SIG-M5 (cell line): ENCODE measurements at places on chromosomes 3 and 15.

GRCh38 chr3:177811835-177812234 is 614.6 kb upstream of the TBL1XR1 start:
- no peak for DNase-seq

- DNase-seq = no peak
These were observed 45.7 kb upstream of the VGLL3 start for GRCh38 chr3:87036671-87037070.

- DNase-seq = no peak
These were observed 109.4 kb upstream of the AGTR1 start for GRCh38 chr3:148588291-148588690.

GRCh38 chr3:126147932-126148683 is 32.3 kb downstream of the ALDH1L1 start:
- DNase-seq = no peak

- DNase-seq = no peak
These were observed 1.9 kb downstream of the TF start for GRCh38 chr3:133747907-133748639.

GRCh38 chr3:35789042-35789831 is 149.9 kb downstream of the ARPP21 start:
- no peak for DNase-seq

DNA sequence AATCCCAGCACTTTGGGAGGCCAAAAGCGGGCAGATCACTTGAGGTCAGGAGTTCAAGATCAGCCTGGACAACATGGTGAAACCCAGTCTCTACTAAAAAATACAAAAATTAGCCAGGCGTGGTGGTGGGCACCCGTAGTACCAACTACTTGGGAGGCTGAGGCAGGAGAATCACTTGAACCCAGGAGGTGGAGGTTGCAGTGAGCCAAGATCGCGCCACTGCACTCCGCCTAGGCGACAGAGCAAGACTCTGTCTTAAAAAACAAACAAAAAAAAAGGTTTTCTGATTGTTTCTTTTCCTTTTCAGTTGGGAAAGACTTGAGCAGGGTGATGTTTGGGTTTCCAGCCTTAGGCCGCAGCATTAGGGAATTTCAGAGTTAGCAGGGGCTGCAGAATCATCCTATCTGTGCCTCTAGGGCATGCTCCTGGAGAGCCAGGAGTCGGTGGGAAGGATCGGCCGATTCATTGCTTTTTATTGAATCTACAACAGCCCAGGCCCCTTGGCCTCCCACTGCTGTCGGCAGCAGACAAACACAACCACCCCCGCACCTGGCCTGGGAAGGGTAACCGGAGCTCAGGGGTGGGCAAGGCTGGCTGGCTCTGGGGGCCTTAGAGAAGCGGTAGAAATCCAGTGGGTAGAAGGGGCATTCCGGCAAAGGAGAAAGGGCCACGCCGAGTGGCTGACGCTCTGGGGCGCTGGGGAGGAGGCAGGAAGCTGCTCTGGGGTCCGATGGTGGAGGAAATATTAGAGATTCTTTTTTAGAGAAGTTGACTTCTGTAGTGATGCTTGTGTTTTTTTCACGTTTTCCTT is 6.3 kb downstream of the CHAC1 start:
- no peak for DNase-seq

DNA sequence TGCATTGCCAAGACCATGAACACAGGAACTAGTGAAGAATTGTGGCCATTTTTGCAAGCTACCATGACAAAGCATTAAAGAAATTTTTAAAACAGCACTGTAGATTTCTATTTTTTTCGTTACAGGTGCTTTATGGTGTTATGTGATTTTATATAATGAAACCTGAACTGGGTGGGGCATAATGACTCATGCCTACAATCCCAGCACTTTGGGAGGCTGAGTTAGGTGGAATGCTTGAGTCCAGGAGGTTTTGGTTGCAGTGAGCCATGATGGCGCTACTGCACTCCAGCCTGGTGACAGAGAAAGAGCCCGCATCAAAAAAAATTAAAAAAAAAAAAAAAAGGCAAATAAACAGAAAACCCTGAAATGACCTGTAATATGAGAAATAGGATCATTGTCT is 846.7 kb downstream of the EPHA3 start:
- no peak for DNase-seq

DNA sequence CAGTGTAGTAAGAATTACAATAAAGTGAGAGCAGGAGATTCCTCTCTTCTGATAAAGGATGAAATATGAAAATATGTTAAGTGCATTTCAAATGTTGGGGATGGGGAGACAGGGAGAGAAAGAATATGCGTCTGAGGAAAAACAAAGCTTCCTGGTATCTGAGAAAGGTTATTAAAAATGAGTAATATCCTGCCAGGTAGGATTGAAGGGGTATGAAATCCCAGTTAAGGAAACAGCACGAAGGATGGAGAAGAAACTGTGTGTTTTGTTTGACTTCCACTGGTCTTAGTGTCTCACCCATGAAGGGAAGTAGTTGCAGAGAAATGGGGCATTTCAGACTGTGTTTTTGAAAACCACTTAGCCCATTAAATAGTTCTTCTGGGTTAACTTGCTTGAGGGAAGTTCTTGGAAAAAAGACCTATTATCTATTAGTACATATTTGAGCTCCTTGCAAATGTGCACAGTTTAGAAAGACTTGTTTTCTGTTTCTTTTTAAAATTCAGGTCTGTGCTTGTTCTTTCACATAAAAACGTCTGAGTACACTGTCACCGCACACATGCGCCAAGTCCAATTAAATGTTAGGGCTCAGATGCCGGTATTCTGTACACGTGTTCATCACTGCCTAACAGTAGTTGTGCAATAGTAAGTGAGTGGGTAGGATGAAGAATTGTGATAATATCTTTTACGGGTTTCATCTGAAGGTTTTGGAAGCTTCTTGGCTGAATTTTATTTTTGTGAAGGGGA is 196.1 kb upstream of the P2RY1 start:
- no peak for DNase-seq

DNA sequence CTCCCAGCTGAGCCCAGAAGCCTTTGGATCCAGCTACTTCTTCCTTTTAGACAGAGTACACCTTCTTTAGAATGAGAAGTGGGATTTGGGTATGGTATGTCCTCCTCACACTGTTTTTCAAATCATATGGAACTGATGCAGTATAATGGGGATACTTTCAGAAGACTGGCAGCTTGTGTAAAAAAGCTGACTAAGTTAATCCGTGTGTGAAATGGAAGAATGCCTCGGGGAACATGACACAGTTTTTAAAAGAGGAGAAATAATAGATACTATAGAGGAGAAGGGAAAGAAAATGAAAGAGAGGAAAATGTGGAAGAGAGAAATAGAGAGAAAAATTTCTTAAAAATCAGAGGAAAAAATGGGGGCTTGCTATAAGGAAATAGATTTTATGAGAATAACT is 47.7 kb downstream of the TUSC7 start:
- no peak for DNase-seq

GRCh38 chr3:162738784-162739183 is 1242.2 kb downstream of the OTOL1 start:
- DNase-seq = no peak

DNA sequence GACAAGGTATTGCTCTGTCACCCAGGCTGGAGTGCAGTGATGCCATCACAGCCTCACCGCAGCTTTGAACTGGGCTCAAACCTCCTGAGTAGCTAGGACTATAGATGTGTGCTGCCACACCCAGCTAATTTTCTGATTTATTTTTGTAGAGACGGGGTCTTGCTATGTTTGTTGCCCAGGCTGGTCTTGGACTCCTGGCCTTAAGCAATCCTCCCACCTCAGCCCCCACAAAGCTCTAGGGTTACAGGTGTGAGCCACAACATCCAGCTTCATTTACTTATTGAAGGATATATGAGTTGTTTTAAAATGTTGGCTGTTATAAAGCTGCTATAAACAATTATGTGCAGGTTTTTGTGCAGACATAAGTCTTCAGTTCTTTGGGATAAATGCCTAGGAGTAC is 62.2 kb downstream of the SEC22A start:
- DNase-seq = no peak

- DNase-seq = no peak
These were observed 7.5 kb downstream of the TMEM40 start for GRCh38 chr3:12751571-12751970.
